Caki2 (cell line): ENCODE measurements at places on chromosomes 3 and 15. TPM values are rescaled to one million over a fixed set of nuclear protein-coding genes. Genes with fewer than 3 reads are reported as not detected.

The DAPK2 gene
- total RNA-seq: 3.5 and 6.0 TPM in 2 replicates

The MKRN3 gene
- not detected in 2 replicates for total RNA-seq

The SLC24A5 gene
- total RNA-seq: not detected in 2 replicates

The SEMA6D gene
- 0.14 TPM in 1 of 2 replicates, not detected in the other for total RNA-seq

The CLRN1 gene
- total RNA-seq: not detected in 2 replicates

The BCHE gene
- 78.5 and 83.1 TPM in 2 replicates for total RNA-seq

The ZFAND6 gene
- 105 and 120 TPM in 2 replicates for total RNA-seq

The TMEM40 gene
- total RNA-seq: not detected in 2 replicates

The GOLGA8G gene
- not detected in 2 replicates for total RNA-seq

The MTFMT gene
- 23.6 and 28.2 TPM in 2 replicates for total RNA-seq

The RAB5A gene
- 28.4 and 34.8 TPM in 2 replicates for total RNA-seq

The ECE2 gene
- total RNA-seq: not detected in 2 replicates

The CAV3 gene
- total RNA-seq: not detected in 2 replicates

The ZNF660 gene
- not detected in 2 replicates for total RNA-seq

The POTEB2 gene
- not detected in 2 replicates for total RNA-seq

The RTP1 gene
- not detected in 2 replicates for total RNA-seq

The ZMYND10 gene
- 3.3 and 10.8 TPM in 2 replicates for total RNA-seq

The EIF1B gene
- 7.4 and 7.6 TPM in 2 replicates for total RNA-seq

The GOLGA8M gene
- 0.74 TPM in 1 of 2 replicates, not detected in the other for total RNA-seq

The LDHAL6B gene
- not detected in 2 replicates for total RNA-seq

The BTLA gene
- total RNA-seq: not detected in 2 replicates

The CCR9 gene
- 0.81 TPM in 1 of 2 replicates, not detected in the other for total RNA-seq

The ISL2 gene
- 1.4 and 8.1 TPM in 2 replicates for total RNA-seq

The CCDC191 gene
- 0.14 and 0.23 TPM in 2 replicates for total RNA-seq

The KLHL40 gene
- total RNA-seq: not detected in 2 replicates

The AGBL1 gene
- total RNA-seq: not detected in 2 replicates

The SLC28A2 gene
- total RNA-seq: not detected in 2 replicates
